ENCODE measurements at places on chromosomes 3 and 15. TPM values are rescaled to one million over a fixed set of nuclear protein-coding genes. Genes with fewer than 3 reads are reported as not detected.

DNA sequence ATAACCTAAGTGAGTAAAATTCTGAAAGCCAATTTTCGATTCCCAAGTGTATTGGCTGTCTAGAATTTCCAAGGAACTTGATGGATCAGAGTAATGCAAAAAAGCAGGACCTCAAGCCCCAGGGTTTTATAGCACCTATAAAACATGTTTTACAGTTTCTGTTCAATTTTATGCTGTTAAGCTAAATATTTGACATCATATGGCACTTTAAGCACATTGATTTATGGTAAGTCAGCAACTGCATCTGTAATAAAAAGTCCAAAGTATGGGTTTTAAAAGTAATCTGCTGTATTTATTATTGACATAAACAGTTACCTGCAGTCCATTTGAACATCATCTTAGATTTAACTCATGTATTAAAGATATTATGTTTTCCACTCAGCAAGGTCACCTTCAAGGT is 20.0 kb upstream of the MFSD1 start:
- no peak for DNase-seq
- no peaks in the 10 kb centered on the region for H3K27me3 ChIP-seq
- H3K27ac ChIP-seq = peak overlapping the region; percentile 13
- no peak overlapping the region for H3K4me3 ChIP-seq
- H3K36me3 ChIP-seq = no peaks in the 10 kb centered on the region

DNA sequence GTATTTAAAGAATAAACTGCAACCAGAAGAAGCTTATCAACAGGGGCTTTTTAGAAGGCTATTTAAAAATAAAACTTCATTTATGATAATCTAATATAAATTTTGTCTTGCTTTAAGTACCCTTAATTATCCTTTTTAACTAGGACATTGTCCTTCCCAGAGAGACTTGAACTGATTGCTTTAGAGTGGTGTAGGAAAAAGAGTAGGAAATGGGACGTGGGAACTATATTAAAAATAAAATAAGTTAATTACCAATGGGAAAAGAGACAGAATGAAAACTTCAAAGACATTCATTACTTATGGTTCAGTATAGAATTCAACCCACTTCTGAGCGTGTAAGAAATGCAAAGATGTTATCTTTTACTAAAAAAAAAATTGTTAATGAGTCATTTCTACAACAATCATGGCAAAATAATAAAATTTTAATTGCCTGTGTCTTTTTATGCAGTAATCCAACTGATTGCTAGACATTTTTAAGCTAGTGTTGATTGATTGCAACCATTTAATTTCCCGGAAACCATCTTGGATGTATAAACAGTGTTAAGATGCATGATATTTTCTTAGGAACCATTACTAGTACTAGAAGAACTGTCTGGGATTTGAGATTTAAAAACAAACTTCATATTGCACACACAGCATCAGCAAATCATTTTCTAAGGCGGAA is 298.8 kb upstream of the UMPS start:
- peaks cover 4% of the 10 kb centered on the region for H3K4me1 ChIP-seq
- H3K27me3 ChIP-seq = no peaks in the 10 kb centered on the region
- no peak overlapping the region for H3K27ac ChIP-seq
- H3K36me3 ChIP-seq = no peaks in the 10 kb centered on the region
- H3K4me3 ChIP-seq = no peak overlapping the region

GRCh38 chr3:52986049-52986448 is 59.8 kb downstream of the SFMBT1 start:
- H3K4me1 ChIP-seq = no peaks in the 10 kb centered on the region
- no peak overlapping the region for H3K27ac ChIP-seq
- DNase-seq = no peak
- no peak overlapping the region for H3K4me3 ChIP-seq
- H3K27me3 ChIP-seq = no peaks in the 10 kb centered on the region
- no peaks in the 10 kb centered on the region for H3K36me3 ChIP-seq

- H3K4me1 ChIP-seq = no peaks in the 10 kb centered on the region
- DNase-seq = peak; percentile 25
- no peaks in the 10 kb centered on the region for H3K27me3 ChIP-seq
- H3K36me3 ChIP-seq = no peaks in the 10 kb centered on the region
- no peak overlapping the region for H3K27ac ChIP-seq
- H3K4me3 ChIP-seq = no peak overlapping the region
Observed at GRCh38 chr15:36501063-36501678, 78.3 kb upstream of the CDIN1 start.

DNA sequence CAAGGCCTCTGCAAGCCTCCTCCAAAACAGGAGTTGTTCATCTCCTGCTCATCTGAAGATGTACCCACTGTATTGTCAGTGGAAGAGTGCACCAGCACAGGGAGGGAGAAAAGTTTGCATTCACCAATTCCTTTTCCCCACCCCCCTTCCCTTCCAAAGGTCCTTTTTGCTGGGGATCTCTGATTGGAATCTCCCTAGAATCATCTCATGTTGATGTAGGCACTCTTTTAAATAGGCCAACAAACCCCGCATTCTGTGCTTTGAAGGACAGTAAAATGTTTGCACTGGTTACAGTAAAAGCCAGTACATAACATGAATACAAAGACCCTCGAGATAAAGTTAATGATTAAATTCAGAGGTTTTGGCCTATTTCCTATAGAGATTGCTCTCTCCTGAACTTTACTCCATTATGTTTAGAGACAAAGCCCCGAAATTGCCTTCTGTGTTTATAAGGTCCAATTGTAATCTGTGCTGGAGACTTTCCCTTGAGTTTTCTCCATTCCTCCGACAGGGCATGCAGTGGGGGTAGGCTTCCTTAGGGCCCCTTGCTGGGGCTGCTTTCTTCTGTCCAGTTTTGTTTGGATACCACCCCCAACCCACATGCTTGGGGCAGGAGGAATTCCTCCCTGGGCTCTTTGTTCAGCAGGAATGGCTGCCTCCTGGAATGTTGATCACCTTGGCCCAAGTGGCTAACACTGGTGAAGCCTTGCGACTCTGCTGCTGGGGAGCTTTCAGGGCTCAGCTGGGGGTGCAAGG is 22.5 kb downstream of the TRIM71 start:
- H3K27ac ChIP-seq = no peak overlapping the region
- no peak overlapping the region for H3K4me3 ChIP-seq
- H3K27me3 ChIP-seq = no peaks in the 10 kb centered on the region
- no peaks in the 10 kb centered on the region for H3K36me3 ChIP-seq
- DNase-seq = no peak
- no peaks in the 10 kb centered on the region for H3K4me1 ChIP-seq

- H3K4me1 ChIP-seq = no peaks in the 10 kb centered on the region
- H3K27ac ChIP-seq = no peak overlapping the region
- H3K36me3 ChIP-seq = no peaks in the 10 kb centered on the region
- no peak overlapping the region for H3K4me3 ChIP-seq
- H3K27me3 ChIP-seq = no peaks in the 10 kb centered on the region
- no peak for DNase-seq
Observed at GRCh38 chr3:177396733-177397132, 199.5 kb upstream of the TBL1XR1 start.

DNA sequence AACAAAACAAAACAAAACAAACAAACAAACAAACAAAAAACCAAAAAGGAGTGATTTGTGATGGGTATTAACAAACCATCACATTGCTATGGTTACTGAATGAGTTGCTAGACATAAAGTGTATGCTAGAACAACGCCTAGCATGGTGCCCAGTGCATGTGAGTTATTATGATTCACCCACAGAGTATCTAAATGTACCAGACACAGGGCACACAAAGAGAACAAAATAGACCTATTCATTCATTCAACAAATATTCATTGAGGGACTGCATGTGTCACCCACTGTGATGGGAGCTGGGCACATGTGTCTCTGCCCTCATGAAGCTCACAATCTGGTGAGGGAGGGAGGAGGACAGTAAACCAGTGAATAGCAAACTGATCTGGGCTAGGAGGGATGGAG is 11.6 kb upstream of the ACAN start:
- no peak for DNase-seq
- H3K4me3 ChIP-seq = no peak overlapping the region
- H3K27me3 ChIP-seq = no peaks in the 10 kb centered on the region
- H3K27ac ChIP-seq = no peak overlapping the region
- no peaks in the 10 kb centered on the region for H3K36me3 ChIP-seq

GRCh38 chr15:64695561-64695992 is 79.8 kb downstream of the RBPMS2 start:
- peak; percentile 36 for DNase-seq
- no peaks in the 10 kb centered on the region for H3K27me3 ChIP-seq
- H3K27ac ChIP-seq = peak overlapping the region; percentile 41
- no peaks in the 10 kb centered on the region for H3K36me3 ChIP-seq
- H3K4me1 ChIP-seq = no peaks in the 10 kb centered on the region

GRCh38 chr15:65540314-65540713 is 10.1 kb downstream of the HACD3 start:
- no peak overlapping the region for H3K4me3 ChIP-seq
- no peak overlapping the region for H3K27ac ChIP-seq
- no peaks in the 10 kb centered on the region for H3K27me3 ChIP-seq
- no peak for DNase-seq

- no peaks in the 10 kb centered on the region for H3K36me3 ChIP-seq
- H3K27me3 ChIP-seq = no peaks in the 10 kb centered on the region
- H3K27ac ChIP-seq = no peak overlapping the region
- no peak overlapping the region for H3K4me3 ChIP-seq
- DNase-seq = no peak
Observed at GRCh38 chr15:29090617-29091466, 178.8 kb downstream of the NSMCE3 start.

DNA sequence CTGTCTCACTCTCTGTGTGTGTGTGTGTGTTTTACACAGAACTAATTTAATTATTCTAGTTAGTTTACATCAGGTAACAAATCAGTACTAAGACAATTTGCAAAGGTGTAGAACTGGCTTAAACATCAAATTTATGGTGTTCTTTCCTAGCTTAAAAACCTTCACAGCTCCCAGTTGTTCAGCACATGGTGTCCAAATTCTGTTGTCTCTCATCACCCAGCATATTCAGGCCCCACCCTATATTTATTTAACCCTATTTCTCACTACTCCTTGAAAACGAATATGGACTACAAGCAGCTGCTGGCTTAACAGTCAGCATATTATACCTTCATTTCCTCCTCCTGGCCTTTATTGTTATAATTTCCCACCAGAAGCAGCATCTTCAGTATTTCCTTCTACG is 1.2 kb downstream of the IL20RB start:
- H3K27ac ChIP-seq = no peak overlapping the region
- no peak for DNase-seq
- no peaks in the 10 kb centered on the region for H3K27me3 ChIP-seq
- H3K4me3 ChIP-seq = no peak overlapping the region
- peaks cover 11% of the 10 kb centered on the region for H3K4me1 ChIP-seq
- no peaks in the 10 kb centered on the region for H3K36me3 ChIP-seq

DNA sequence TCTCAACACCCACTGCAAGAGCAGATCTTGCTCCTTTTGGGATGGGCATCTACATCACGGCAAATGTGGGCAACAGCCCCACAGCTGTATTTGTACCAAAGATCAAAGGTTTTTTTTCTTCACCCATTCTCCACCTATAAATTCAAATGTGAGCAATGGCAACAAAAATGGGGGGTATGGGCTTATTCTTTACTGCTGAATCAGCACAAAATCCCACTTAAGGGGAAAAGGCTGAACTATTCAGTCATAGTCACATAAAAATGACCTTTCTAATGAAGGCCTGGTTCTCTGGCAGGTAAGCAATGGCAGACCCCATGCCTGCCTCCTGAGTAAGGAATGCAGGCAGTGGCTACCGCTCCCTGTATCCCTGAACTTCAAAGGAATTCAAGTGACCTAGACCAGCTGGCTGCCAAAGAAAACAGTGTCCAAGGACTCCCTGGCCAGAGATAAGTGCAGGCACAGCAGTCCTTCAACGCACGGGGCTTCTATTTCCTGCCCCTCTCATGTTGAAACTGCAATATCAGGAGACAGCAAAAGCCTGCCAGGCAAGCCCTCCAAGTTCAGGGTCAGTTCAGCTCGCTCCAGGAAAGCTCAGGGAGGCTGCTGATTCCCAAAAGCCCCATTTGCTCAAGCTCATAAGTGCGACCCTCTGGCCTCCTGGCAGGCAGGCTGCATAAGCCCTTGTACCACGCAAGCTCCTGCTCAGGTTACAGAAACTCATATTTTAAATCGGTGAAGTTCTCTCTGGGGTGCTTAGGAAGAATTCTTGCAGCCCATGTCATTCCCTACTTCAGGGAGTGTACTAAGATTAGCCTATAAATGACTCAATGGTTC is 134.1 kb downstream of the PDZRN3 start:
- H3K36me3 ChIP-seq = no peaks in the 10 kb centered on the region
- no peak overlapping the region for H3K27ac ChIP-seq
- no peak overlapping the region for H3K4me3 ChIP-seq
- H3K4me1 ChIP-seq = no peaks in the 10 kb centered on the region
- no peak for DNase-seq
- H3K27me3 ChIP-seq = no peaks in the 10 kb centered on the region

DNA sequence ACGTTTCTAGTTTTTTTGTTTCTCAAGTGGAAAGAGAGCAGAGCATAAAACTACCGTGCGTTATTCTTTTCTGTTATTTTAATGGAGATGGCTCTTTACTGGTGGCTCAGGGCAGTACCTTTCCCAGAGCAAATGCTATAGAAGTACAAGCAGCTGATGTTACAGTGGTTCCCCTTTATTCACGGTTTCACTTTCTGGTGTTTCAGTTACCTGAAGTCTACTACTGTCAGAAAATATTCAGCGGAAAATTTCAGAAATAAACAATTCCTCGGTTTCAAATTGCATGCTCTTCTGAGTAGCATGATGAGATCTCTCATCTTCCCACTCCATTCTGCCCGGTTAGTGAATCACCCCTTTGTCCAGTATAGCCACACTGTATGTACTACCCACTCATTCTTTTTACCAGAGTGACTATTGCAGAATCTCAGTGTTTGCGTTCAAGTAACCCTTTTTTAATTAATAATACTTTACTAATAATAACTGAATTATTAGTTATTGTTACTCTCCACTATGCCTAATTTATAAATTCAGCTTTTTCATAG is 597.5 kb upstream of the ROBO2 start:
- no peak overlapping the region for H3K27ac ChIP-seq
- H3K36me3 ChIP-seq = no peaks in the 10 kb centered on the region
- no peaks in the 10 kb centered on the region for H3K27me3 ChIP-seq

DNA sequence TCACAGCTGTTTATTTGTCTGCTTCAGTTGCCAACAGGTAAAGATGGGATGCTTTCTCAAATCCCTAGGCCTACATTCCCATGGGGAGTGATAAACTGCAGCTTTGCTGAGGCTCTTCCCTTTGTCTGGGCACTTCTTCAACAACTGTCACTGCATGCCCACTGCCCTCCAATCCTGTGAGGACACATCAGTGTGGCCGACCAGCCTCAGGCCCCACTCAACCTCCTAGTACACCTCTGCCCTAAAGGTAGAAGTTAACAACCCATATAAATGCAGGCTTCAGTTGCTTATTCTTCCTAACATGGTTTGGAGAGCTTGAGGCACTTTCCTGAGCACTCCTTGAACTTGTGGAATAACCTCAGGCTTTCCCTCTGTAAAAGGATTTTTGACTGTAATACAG is 49.6 kb downstream of the ROPN1B start:
- no peak for DNase-seq
- no peaks in the 10 kb centered on the region for H3K36me3 ChIP-seq
- H3K4me1 ChIP-seq = no peaks in the 10 kb centered on the region
- no peaks in the 10 kb centered on the region for H3K27me3 ChIP-seq

GRCh38 chr3:99639579-99639978 is 1.2 kb downstream of the COL8A1 start:
- H3K36me3 ChIP-seq = no peaks in the 10 kb centered on the region
- no peak overlapping the region for H3K27ac ChIP-seq
- no peak for DNase-seq
- peaks cover 27% of the 10 kb centered on the region for H3K27me3 ChIP-seq

GRCh38 chr3:123104550-123104949 is 37.7 kb downstream of the PDIA5 start:
- H3K4me1 ChIP-seq = no peaks in the 10 kb centered on the region
- DNase-seq = no peak
- H3K36me3 ChIP-seq = no peaks in the 10 kb centered on the region
- H3K27ac ChIP-seq = no peak overlapping the region

Gene RLBP1
- total RNA-seq = not detected

Gene GPR149
- not detected for total RNA-seq

Gene ECT2
- 36.3 TPM for total RNA-seq

Gene SLC28A2
- total RNA-seq = 54.9 TPM

Gene XYLB
- total RNA-seq = 13.4 TPM

Gene CADPS
- total RNA-seq = 2.9 TPM

Gene TM4SF1
- 48.7 TPM for total RNA-seq

Measured in colonic mucosa (tissue), 4 donors.